ENCODE measurements at places on chromosomes 13 and 19. TPM values are rescaled to one million over a fixed set of nuclear protein-coding genes. Genes with fewer than 3 reads are reported as not detected.

DNA sequence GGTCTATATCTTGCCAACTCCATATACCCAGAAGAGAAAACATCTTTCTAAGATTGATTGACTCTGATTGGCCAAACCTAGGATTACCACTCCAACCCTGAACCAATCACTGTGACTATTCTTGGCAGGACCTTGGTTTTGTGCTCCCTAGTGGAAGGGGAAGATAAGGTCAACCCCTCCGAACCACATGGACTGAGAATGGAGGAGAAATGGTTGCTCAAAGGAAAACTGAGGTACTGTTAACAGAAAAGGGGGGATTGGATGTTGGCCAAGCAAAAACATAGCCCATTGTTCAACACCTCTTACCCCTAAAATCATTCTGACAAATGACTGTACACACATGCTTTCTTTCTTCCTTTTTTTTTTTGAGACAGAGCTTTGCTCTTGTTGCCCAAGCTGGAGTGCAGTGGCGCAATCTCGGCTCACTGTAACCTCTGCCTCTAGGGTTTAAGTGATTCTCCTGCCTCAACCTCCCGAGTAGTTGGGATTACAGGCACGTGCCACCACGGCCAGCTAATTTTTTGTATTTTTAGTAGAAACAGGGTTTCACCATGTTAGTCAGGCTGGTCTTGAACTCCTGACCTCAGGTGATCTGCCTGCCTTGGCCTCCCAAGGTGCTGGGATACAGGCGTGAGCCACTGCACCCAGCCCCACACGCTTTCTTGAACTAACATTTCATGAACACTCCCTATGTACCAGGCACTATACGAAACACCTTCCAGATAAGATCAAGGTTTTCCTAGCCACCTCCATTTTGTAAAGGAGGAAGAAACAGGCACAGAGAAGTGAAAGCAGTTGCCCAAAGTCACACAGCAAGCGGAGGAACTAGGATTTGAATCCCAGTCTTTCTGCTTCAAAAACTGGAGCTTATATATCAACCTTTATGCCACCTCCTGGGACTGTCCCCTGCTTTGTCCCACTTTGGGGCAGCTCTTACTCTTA lies 6.5 kb downstream of the MEIOSIN start:
- DNase-seq = no peak

The RGL3 gene
- 5.2 TPM for polyA plus RNA-seq

- no peak for DNase-seq
Measured at GRCh38 chr13:35836446-35836845, 294.7 kb downstream of the DCLK1 start.

DNA sequence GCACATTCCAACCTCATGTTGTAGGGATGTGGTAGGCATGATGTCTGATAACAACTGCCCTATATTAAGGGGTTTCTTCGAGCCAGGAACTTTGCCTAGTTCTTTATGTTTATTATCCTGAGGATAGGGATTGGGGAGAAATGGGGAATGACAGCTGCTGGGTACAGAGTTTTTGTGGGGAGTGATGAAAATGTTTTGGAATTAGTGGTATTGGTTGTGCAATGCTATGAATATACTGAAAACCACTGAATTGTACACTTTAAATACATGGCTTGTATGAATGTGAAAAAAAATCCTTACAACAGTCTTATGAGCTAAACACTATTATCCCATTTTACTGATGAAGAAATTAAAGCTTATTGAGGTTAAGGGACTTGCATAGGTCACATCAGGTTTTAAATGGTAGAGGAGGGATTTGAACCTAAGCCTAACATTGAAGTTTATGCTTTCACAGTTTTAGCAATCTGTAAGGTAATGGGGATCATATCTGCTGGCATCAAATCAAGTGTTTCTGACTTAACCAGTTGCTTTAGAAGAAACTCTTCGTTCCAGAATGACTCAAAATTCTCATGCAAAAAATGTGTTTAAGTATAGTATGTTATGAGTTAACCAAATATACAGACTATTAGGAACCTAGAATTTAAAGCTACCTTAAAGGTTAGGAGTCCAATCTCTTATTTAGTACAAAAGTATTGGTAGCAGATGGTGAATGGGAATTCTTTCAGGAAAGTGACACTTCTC lies 61.4 kb downstream of the ERCC5 start:
- no peak for DNase-seq

GRCh38 chr13:71967990-71968389 lies 101.0 kb upstream of the DACH1 start:
- no peak for DNase-seq

The ACP7 gene
- not detected for polyA plus RNA-seq

GRCh38 chr13:110637747-110638146 lies 22.4 kb downstream of the NAXD start:
- no peak for DNase-seq

- no peak for DNase-seq
Measured at GRCh38 chr13:23909606-23910005, 12.3 kb upstream of the C1QTNF9B start.

The LHFPL6 gene
- 50.8 TPM for polyA plus RNA-seq

GRCh38 chr19:16778796-16779411 lies 50.3 kb upstream of the SIN3B start:
- DNase-seq = peak; percentile 20

The ADAMTS10 gene
- 9.1 TPM for polyA plus RNA-seq

DNA sequence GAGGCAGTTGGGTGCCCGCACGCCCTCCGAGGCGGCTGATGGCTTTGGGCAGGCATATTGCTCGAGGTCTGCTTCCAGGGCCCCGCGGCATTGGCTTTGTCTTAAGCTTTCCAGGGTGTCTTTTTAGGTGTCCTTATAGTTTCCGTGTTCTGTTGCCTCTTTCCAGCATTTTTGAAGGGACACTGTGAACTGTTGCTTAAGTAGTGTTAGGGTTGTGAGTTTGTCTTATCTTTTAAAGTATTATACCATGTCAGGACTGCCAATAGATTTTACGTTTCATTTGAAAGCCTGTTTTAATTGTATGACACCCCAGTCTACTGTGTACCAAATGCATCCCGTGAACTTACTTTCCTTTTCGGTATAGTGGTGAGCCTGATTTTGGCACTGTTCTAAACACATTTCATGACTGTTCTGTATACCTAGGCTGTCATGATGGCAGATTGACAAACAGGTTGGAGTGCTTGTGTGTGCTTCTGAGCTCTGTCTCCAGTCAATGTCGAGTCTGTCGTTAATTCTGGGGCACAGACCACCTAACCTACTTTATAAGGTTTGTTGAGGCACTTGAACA lies 656 bp downstream of the PCCA start:
- no peak for DNase-seq

The RFXAP gene
- 3.4 TPM for polyA plus RNA-seq

The DEDD2 gene
- polyA plus RNA-seq = 12.9 TPM

The SHANK1 gene
- 0.17 TPM for polyA plus RNA-seq

- no peak for DNase-seq
Measured at GRCh38 chr13:44685641-44686040, 109.5 kb upstream of the TSC22D1 start.
